ENCODE measurements at places on chromosomes 1 and 21. TPM values are rescaled to one million over a fixed set of nuclear protein-coding genes. Genes with fewer than 3 reads are reported as not detected.
A peak's percentile ranks its signal among the peaks of the same experiment; 100 is the strongest.

DNA sequence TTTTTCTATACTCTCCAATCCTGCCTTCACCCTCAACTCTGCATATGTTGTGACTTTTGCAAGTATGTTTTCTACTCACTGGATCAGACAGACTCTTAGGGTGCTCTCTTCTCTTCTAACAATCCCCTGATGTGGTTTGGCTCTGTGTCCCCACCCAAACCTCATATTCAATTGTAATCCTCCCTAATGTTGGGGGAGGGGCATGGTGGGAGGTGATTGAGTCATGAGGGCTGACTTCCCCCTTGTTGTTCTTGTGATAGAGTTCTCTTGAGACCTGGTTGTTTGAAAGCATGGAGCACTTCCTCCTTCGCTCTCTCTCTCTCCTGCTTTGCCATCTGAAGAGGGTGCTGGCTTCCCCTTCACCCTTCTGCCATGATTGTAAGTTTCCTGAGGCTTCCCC lies 148.9 kb upstream of the IGSF21 start:
- DNase-seq, result no peak

DNA sequence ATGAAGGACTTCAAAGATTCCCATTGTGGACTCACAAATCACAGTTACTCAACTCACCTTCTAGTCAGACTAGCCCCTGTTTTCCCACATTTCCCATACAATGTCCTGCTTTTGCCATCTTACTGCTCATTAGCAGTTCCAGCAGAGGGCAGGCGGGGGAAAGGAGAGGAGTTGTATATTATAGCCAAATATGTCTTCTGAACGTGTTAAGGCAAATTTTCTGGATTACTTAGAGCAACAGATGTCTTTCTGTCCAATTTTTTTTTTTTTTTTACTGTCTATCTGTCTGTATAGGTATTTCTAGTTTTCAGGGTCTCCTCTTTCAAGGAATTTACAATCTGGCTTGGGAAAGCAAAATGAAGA lies 29.9 kb upstream of the DDAH1 start:
- no peak for DNase-seq

DNA sequence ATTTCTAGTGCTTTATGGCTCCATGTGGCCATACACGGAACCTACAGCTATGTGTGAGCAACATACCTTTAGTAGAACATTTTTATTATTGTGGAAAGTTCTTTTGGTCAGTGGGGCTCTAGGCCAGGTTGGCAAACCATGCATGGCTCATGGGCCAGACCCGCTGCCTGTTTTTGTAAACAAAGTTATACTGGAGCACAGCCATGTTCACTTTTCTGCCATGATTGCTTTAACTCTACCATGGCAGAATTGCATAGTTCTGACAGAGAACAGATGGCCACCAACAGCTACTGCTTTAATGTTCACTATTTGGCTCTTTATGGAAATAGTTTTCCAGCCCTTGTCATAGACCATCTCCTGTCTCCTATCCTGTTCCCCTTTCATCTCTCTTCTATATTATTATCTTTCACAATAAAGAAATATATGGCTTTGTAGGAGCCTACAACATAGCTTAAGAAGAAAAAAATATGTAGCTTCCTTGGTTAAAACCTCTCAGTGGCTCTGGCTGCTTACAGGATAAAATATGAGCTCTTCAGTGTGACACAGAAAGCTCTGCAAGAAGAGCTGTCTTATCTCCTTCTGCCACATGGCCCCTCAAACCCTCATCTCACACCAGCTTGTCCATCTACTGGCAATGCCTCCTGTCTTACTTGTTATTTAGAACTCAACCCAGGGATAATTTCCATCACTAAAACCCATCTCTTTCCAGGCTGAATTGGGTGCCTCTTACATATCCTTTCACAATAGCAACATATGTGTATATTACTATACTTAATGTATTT lies 54.6 kb upstream of the RWDD3 start:
- peak; percentile 16 for DNase-seq

- peak; percentile 24 for DNase-seq
These were observed 45.4 kb upstream of the ATP1B1 start for GRCh38 chr1:169060919-169061639.

GRCh38 chr1:179206812-179207211 lies 22.7 kb downstream of the ABL2 start:
- no peak for DNase-seq

DNA sequence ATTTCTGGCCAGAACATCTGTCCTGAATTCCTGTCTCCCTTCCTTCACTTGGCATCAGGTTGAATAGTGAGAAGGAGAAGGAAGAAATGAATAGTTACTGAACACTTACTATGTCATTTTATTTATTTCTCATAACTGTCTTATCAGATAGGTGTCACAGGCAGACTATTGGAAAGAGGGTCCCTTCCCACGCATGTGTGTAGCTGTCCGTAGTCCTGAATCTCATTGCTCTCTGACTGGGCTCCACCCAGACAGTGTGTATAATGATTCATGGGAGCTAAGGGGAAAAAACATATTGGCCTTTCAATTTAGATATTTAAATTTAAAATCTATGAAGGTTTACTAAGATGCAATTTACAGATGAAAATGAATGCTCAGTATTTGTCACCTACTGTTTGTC lies 86.1 kb downstream of the OMA1 start:
- no peak for DNase-seq

DNA sequence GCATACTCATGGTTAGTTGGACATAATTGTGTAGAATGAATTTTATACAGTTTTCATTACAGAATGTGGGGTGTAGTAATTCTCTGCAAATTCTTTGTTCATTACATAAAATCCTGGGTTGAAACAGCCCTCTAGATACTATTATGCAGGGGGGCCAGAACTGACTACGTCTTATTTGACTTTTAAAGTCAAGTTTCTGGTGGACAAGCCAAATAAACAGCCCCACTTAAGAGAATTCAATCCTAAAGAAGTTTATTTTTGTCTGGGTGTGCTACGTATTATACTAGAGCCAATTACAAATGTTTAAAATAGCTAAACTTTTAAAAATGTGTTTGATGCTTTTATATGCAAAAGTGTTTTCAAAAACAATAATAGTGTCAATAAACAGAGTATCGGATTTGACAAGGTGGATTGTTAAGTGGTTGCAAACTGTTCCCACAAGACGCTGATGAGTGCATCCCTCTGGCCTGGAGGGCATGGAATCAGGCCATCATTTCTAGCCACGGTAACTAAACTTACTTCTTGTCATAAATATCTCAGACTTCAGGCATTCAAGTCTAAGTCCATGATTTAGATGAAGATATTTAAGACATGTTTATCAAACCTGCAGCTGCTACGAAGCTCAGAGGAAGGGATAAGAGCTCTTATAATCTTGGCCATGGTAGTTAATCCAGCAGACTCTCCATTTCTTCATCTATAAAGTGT lies 646.3 kb downstream of the KIF26B start:
- DNase-seq, result no peak

DNA sequence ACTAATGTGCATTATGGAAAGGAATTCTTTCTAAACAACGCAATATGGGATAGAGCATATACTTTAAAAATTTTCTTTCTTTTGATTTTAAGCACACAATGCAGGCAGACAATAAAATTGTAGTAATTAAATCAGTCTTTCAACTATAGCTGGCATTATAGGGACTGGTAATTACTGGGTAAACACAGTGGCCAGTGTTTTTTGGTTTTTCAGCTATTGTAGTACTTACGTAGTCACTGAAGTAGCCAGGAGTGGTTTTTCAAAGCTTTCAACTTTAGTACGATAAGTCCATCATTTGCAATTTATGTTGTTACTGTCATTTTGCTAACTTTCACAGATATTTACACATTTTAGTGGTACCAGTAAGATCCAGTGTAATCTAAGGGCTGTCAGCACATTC lies 50.6 kb downstream of the RAB3GAP2 start:
- no peak for DNase-seq

GRCh38 chr1:180155182-180155682 lies 563 bp downstream of the QSOX1 start:
- DNase-seq, result no peak

DNA sequence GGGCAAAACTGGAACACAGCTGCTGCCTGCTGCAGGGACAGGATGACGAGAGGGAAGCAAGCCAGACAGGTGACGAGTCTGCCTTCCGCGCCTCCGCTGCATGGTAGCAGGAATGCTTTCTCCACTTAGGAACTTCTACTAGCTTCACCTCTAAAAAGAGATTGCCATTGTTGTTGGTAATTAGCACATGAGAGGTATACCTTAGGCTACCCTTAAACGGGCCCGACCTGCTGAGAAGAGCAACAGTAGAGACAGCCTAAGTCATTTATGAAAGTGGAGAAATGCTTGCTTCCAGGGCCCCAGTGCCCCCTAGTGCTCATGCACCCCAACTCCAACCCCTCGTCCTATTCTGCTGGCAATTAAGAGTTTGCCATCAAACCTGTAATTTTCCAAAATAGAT lies 96.9 kb upstream of the AKT3 start:
- DNase-seq, result no peak

- no peak for DNase-seq
These were observed 4.1 kb upstream of the ANKRD35 start for GRCh38 chr1:145889722-145890121.

GRCh38 chr1:15799928-15800835 lies 7.3 kb downstream of the UQCRHL start:
- peak; percentile 87 for DNase-seq

DNA sequence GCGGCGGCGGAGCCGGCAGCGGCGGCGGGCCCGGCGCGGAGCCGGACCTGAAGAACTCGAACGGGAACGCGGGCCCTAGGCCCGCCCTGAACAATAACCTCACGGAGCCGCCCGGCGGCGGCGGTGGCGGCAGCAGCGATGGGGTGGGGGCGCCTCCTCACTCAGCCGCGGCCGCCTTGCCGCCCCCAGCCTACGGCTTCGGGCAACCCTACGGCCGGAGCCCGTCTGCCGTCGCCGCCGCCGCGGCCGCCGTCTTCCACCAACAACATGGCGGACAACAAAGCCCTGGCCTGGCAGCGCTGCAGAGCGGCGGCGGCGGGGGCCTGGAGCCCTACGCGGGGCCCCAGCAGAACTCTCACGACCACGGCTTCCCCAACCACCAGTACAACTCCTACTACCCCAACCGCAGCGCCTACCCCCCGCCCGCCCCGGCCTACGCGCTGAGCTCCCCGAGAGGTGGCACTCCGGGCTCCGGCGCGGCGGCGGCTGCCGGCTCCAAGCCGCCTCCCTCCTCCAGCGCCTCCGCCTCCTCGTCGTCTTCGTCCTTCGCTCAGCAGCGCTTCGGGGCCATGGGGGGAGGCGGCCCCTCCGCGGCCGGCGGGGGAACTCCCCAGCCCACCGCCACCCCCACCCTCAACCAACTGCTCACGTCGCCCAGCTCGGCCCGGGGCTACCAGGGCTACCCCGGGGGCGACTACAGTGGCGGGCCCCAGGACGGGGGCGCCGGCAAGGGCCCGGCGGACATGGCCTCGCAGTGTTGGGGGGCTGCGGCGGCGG lies 1.0 kb downstream of the ARID1A start:
- peak; percentile 40 for DNase-seq

DNA sequence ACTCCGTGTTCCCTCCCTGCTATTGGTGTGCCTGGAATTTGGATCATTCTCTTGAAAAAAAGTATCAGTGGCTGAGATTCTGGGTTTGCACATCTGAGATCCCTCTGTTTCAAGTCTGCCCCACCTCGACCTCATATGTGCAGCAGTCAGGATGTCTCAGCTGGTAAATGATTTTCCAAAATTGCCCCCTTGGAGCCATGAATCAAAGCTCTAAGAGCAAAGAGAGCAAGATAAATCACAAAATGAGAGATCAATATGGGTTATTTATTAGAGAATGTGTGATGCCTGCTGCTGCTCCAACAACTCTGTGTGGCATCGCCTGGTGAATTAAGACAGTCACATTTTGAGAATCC lies 8.5 kb downstream of the CRP start:
- peak; percentile 69 for DNase-seq

GRCh38 chr1:203463469-203464062 lies 12.0 kb upstream of the PRELP start:
- DNase-seq, result no peak

DNA sequence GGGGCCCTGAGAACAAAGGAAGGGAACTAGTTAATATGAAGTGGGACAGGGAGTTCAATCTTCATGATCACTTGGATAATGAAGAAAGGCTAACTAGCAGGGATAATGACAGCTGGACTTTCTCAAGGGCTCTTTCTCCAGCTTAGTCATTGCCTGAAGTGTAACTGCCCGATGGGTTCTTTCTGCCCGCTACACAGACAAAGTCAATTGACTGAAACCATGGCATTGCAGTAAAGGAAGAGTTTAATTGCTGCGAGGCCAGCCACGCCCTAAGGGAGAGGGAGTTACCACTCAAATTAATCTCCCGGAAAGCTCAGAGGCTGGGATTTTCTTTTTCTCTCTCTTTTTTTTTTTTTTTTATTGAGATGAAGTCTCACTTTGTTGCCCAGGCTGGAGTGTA lies 16.6 kb upstream of the SLC2A5 start:
- DNase-seq, result no peak

DNA sequence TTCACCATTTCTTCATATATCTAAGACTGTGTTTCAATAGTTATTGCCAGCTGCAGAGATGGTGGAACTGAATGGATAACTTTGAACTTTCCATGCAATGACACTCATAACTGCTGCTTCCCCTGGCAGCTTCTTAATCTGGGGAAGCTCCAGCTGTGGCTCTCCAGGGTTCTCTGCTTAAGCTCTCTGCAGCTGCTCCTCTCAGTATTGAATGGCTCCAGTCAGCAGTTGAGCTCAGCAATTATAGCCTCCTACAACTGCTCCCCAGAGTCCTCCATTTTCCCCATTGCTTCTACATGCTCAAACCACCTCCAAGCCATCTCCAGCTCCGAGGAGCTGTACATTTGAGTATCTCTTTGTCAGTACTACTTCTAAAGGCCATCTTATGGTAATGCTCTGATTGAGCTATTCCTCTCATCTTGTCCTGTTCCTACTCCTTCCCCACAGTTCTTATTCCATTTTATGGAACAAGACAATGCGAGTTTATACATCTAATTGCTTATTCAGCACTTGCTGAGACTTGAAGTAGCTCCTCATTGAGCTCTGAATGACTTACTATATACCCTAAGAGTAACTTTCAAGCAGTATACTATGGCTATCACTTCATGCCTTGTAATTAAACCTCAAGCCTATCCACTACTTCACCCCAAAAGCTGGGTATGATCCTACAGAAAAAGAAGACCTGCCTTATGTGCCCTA lies 362.4 kb downstream of the NEGR1 start:
- no peak for DNase-seq

DNA sequence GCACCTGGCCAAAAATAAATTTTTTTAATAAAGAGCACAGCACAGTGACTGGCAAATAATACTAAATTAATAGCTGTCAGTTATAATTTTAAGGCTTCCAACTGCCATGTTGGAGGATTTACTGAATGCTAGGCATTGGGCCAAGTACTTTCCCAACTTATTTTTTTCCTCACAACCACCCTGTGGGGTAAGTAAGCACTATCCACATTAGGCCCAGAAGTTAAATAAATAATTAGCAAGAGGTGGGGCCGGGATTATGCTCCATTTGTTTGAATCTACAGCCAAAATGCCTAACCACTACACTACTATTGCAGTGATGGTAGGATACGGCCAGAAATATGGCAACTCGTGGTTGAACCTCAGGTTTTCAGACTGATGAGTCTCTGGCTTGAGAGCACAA lies 4.6 kb upstream of the TRNAU1AP start:
- DNase-seq, result no peak

- DNase-seq, result no peak
These were observed 43.2 kb downstream of the PHACTR4 start for GRCh38 chr1:28412731-28413130.

Gene LCA5L
- 2.7 TPM for total RNA-seq

Gene RASAL2
- total RNA-seq, result 26.7 TPM

Gene EXO5
- total RNA-seq, result 6.3 TPM

Gene MPZ
- total RNA-seq, result 9.0 TPM

Gene CAMSAP2
- total RNA-seq, result 21.4 TPM

Gene ARMH1
- 3.7 TPM for total RNA-seq

Gene PDPN
- 37.5 TPM for total RNA-seq

Gene MROH9
- not detected for total RNA-seq

Gene COL6A2
- total RNA-seq, result 1,004 TPM

Gene OR2AK2
- not detected for total RNA-seq

Gene TCHHL1
- not detected for total RNA-seq

Gene SDF4
- total RNA-seq, result 190 TPM

All from mucosa of gallbladder (tissue), 1 donor.